ENCODE measurements at places on chromosomes 5 and 9.
A peak's percentile ranks its signal among the peaks of the same experiment; 100 is the strongest.

- DNase-seq, result no peak
Observed at GRCh38 chr5:168802337-168802736, 223.2 kb upstream of the PANK3 start.

- DNase-seq, result peak; percentile 38
Observed at GRCh38 chr5:81397176-81397575, 3.2 kb upstream of the ACOT12 start.

DNA sequence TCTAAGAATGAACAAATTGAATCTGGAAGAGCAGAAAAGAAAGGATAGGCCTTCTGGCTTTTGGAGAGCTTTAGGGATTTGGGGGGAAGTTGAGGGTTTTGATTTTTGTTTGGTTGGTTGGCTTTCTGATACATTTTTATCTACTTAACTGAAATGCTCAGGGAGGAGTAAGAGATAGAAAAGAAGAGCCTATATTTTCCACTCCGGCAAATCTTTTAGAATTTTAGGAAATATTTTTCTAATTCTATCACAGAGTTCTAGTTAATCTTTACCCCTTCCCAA lies 25.8 kb upstream of the FST start:
- DNase-seq, result no peak

- peak; percentile 32 for DNase-seq
Observed at GRCh38 chr5:109905906-109906305, 216.2 kb downstream of the MAN2A1 start.

- DNase-seq, result no peak
Observed at GRCh38 chr5:13910637-13911288, 33.7 kb downstream of the DNAH5 start.

DNA sequence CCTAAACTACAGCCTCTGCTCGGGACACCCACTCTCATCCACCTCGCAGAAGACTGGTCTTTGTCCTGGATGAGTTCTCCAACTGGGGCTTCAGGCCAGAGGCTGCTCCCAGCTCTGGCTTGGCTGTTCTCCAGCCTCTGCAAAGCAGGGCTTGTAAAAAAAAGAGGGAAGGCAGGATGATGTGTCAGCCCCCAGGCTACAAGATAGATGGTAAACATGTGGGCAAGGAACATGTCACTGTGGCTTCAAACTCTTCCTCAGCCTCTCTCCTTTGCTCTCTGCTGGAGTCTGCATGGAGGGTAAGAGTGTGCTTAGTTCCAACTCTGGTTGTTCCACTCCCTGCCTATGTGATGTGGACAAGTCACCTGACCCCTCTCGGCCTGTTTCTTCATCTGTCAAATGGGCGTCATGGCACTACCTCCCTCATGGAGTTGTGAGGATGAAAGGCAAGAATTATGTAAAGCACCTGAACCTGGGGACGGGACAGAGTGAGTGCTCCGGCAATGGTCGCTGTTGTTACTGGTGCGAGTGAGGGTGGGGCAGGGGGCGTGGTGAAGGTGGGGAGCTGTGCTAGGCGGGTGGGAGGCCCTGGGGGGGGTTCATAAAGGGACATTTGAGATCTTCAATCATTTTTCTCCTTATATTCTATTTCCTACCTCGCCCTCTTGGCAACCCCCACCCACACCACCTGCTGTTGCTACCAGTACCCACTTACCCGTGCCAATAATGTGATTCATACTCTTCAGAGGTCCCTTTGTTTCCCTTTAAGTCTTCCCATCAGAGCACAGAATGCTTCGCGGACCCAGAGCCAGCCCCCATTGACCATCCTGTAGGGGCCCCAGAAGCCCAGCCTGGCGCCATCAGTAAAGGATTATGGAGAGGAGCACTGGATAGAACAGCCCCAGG lies 6.8 kb upstream of the ZNF79 start:
- peak; percentile 64 for DNase-seq

- no peak for DNase-seq
Observed at GRCh38 chr9:35856882-35857281, 13.3 kb downstream of the OR13J1 start.

GRCh38 chr5:43155394-43156096 lies 34.8 kb downstream of the ZNF131 start:
- DNase-seq, result no peak

DNA sequence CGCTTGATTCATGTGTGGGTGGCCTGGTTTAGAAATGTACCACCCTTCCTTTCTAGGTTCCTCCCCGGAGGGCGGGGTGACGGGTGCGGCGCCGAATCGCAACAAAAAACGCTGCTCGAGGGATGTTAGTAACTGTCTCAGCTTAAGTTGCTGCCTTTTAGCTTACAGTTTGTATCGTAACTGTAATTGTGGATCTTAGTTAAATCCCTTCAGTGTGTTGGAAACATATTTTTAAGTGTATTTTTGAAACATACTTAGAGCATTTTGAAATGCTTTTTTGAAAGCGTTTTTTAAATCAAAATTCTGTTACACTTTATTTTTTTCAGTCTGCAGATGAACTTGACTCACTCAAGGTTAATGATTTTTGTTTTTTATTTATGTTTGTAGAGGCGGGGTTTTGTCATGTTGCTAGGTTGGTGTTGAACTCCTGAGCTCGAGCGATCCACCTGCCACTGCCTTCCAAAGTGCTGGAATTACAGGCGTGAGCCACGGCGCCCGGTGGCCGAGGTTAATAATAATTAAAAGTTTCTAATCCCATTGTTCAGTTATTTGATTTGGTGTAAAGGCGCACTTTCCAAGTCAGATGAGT lies 997 bp upstream of the CHD1 start:
- DNase-seq, result peak; percentile 26

- DNase-seq, result no peak
Observed at GRCh38 chr5:137606401-137606800, 107.3 kb upstream of the SPOCK1 start.

- DNase-seq, result no peak
Observed at GRCh38 chr5:40080191-40080590, 599.5 kb upstream of the PTGER4 start.

DNA sequence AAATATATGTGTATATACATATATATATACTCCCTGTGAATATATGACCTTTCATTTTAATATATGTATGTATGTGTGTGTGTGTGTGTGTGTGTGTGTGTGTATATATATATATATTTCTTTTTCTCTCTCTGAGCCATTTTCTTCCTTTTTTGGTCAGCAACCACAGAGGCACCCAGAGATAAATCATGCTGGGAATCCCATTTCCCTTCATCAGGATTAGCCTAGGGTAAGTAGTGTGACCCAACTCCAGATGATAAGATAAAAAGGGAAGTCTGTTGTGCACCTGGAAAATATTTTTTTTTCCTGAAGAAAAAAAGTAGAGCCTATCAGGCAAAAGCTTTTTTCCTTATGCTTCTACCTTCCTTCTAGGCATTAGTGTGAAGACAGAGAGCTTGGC lies 25.4 kb upstream of the SUB1 start:
- DNase-seq, result no peak

DNA sequence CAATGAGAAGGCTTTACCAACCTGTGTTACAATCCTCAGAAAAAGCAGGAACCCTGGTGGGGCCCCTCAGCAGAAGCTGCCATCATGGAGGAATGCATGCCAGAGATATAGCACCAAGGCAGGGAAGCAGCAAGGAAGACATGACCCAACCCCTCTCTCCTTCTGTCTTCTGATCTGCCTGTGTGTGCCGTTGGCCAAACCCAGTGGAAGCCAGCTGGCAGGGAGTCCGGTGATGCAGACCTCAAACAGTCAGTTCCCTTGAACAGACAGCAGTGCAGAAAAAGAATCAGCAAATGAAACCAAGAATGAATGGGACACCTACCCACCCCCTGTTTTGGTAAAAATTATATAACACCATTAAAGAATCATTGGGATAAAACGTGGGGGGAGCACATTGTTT lies 234.2 kb downstream of the ZNF608 start:
- DNase-seq, result no peak

DNA sequence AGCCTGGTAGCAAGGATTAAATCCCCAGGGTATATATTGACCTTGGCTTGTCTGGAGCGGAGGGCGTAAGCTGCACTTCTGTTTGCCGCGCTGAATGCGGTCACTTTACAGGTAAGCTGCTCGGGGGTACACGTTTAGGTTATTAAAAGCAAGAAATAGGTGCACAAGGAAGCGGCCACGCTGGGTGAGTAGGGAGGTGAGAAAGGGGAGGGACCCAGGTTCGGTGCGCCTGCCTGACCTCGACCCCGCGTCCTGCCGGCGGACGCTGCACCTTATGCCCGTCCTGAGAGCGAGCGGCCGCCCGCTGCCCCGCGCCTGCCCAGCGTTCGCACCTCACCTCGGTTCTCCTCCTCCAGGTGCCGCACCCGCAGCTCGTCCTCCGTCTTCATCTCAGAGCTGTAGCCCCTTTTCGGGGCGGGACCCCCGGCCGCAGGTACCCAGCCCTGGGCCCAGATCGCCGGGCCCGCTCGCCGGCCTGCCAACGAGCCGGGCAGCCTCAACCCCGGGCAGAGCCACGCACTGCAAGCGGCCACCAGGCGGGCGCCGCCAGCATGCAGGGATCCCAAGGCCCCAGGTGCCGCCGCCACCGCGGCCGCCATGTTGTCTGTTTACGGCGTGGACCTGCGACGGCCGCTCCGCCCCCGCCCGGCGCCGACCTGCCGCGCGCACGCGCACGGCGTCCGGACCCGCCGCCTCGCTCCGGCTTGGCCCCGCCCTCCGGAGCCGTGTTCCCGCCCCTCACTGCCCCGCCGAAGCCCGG lies at the start of gene AUH:
Gene AUH, minus strand, starts transcription at position 628 of the 760 bp plus-strand sequence. Its CDS starts 29 bp downstream, at position 599.
- DNase-seq, result peak; percentile 92

DNA sequence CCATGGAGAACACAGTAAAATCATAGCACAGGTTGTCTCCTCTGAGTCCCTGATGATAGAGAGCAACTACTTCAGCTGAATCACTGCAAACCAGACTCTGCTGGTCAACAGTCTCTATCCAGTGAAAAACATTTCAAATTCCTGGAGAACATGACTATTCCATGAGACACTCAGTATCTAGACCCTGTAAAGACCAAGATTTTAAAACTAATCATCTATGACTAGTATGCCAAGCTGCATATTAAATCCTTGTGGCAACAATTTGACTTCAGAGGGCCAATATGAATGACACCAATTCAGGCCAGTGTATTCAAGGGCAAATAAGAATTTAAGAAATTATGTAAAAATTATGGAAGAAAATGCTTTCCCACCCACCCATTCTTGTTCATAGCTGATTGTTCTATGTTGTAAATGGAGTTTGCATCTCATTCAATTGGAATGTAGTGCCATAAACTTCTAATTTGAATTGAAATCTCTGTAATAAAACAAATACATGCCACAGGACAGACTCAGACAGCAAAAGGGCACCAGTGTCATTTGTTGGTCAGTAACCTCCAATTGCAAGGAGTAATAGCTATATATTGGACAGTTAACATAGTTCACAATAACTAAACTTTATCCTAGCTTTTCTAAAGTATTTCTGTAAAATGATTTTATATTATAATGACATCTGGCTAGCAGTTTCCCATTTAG lies 80.1 kb upstream of the LPAR1 start:
- no peak for DNase-seq

GRCh38 chr5:111703662-111704061 lies 53.3 kb downstream of the NREP start:
- DNase-seq, result no peak

GRCh38 chr5:107502676-107503060 lies 168.1 kb downstream of the EFNA5 start:
- no peak for DNase-seq

GRCh38 chr9:131723632-131724031 lies 16.2 kb downstream of the RAPGEF1 start:
- no peak for DNase-seq

DNA sequence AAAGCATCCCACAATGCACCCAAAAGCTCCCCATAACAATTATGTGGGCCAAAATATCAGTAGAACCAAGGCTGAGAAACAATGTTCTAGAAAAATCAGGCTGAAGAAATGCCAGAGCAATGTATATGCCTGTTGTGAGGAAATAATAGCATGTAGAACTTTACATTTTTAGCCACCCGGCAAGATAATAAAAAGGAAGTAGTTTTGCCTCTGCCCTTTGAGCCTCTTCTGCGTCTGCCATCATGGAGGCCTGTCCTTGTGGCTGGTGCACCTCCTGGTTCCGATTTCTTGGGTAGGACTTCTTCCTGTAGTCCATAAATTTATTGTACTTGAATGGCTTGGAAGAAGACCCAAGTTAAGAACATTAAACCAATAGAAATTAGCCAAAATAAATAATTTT lies 38.9 kb upstream of the TNFAIP8 start:
- DNase-seq, result no peak
